HS-5 (cell line): ENCODE measurements at places on chromosomes 4 and X.

DNA sequence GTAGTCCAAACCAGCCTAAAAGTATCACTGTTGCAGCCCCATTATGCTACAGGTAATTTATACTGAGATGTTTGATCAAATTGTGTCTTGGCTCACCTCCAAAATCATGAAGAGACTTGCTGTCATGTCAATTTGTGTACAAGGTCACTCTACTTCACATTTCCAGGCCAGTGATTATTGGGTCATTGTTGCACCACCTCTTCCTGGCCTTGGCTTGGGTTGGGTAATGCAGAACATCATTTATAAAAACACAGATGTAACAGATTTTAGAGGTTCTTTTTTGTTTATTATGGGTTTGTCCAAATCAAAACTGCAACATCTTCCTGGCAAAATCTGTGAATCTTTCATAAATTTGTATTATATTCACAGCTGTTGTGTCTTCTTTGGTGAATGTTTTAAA is 459.5 kb downstream of the ANKRD50 start:
- no peak for DNase-seq

DNA sequence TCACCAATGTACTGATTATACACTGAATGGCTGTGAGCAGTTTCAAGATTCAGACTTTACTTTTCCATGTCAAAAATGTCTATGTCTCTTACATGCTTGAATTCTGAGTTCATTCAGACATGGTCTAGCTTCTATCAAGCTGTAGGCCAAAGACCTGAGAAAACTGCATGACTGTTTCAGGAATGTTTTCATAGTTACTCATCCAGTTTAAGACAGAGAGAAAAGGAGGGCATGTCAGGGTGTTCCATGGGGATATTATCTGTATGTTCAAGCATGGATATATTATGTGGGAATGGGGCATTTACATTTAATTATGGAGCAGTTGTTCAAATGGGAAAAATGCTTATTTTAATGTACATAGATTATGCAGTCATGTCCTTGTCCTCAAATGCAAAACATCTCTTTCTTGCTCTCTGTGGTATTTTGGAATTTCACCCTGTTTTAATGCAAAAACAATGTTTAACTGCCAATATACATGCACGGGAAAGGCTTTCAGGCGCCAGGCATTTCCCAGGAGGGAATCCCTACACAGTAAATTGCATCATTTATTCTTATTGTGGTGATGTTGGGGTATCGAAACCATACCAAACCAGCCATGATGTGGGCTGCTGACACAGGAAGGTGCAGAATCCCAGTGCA is 429.1 kb upstream of the INTU start:
- peak; percentile 24 for DNase-seq

- no peak for DNase-seq
Measured at GRCh38 chr4:128060121-128060698, 902 bp upstream of the LARP1B start.

- no peak for DNase-seq
Measured at GRCh38 chr4:3361896-3362295, 69.1 kb downstream of the RGS12 start.

- DNase-seq: no peak
Measured at GRCh38 chrX:38870361-38870895, 69.2 kb downstream of the MID1IP1 start.

DNA sequence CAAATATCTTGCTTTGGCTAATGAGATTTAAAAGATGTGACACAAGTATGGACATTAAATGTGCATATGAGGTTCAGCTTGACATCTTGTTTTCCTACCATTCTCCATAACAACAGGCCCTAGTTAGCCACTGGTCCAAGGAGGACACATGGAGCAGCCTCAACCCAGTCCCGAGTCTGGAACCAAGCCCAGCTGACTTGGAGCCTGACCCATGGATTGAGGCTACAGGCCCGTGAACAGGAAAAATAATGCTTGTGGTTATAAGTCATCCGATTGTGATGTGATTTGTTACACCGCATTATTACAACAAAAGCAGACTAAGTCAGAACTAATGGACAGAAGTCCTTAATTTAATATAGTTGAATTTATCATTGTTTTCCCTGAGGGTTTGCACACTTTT is 123.2 kb upstream of the BANK1 start:
- no peak for DNase-seq
